NCI-H1092 treated with DMSO at 0.1 percent for 48 hours (cell line): ENCODE measurements at places on chromosomes 3 and 15.

DNA sequence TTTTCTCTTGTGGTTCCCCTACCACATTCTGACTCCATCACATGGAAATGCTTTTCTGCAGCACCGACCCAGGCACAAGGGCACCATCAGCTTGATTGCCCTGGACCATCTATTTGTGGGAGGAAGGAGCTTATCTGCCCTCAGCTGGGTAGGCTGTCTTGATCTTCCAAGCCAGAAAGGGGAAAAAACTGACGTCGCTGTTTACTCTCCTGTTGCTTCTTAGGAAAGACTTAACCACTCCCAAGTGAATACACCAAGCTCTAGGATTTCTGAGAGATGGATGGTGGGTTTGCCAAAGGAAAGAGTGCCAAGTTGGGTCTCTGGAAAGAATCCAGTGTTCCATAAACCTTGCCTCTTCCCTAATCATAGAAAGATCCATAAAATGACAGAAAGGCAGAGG lies 4.0 kb downstream of the TNFAIP8L3 start:
- DNase-seq, result no peak

DNA sequence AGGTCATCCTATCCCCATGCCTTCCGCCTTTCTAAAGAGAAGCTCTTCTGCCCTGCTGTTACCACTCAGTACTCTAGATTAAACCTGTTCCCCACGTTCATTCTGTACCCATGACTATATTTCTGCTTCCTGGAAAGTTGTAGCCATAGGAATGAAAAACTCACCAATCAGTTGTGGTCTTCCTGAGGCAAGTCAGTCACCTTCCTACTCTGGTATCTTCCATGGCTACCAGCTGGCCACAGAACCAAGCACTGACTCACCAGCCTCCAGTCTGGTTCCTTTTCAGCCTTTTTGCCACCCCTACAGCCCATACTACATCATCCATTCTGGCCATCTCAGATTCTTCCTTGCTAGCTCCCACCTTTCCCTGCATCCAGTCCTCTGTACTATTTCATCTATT lies 46.4 kb downstream of the TMEM44 start:
- DNase-seq, result no peak

GRCh38 chr15:27341780-27342343 lies 370.9 kb downstream of the GABRG3 start:
- DNase-seq, result no peak

DNA sequence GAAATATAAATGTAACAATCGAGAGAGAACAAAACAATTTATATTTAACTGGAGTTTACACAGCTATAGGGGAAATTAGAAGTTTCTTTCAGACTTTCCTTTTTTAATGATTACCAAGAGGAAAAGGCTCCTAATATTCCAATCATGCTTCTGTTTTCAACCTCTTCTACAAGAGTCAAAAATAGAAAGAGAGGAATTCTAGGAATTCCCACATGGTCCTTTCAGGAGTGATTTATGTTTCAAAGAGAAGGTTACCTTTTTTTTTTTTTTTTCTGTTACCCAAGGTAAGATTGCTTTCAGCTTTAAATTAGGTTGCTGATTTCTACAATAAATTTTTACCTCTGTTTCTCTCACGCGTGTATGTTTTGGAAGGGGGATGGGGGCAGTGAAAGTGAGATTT lies 355.3 kb upstream of the DCBLD2 start:
- no peak for DNase-seq

DNA sequence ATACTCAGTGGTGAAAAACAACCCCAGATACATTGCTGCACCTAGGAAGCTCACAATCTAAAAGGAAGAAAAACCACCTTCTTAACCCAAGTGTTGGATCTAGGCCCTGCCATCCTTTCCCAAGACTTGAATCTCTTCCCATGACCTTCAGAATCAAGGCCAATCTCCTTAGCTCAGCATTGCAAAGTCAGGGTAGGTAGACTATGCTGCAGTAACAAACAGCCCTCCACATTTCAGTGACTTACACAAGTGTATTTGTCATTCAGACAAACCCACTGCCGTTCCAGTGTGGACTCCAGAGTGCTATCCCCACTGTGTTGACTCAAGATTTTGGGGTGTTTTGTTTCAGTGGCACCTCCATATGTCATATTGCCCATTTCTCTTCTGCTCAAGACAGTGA lies 278.4 kb downstream of the UACA start:
- DNase-seq, result no peak

DNA sequence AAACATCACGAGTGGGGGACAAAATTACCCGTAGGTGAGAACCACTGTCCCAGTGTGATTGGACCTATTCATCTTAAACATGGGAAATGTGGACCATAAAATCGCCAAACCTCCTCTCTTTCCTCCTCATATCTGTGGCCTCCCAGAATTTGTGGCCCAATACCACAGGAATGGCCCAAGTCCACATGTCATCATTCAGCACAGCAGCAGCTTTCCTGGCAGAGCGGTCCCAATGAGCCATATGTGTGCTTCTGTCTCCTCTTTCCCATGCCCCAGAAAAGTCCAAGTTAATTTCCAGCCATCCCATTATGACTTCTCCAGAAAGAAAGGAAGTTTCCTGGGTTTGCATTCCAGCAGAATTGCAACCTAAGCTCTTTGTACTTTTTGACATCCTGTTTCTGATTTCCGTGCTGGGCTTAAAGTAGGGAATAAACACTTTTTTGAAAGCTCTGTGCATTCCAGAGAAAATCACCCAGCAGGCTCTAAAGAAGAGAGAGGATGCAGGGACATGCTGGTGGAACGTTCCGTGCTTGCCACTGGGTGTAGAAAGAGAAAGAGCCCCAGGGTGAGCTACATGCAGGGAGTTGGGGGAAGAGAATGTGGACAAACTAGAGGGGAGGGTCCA lies 259.4 kb upstream of the PROK2 start:
- no peak for DNase-seq

GRCh38 chr15:73617913-73618312 lies 15.3 kb downstream of the NPTN start:
- no peak for DNase-seq

- peak; percentile 21 for DNase-seq
Measured at GRCh38 chr3:10996345-10997013, 3.9 kb downstream of the SLC6A1 start.

GRCh38 chr3:48232734-48233133 lies 8.2 kb upstream of the ZNF589 start:
- DNase-seq, result peak; percentile 75

DNA sequence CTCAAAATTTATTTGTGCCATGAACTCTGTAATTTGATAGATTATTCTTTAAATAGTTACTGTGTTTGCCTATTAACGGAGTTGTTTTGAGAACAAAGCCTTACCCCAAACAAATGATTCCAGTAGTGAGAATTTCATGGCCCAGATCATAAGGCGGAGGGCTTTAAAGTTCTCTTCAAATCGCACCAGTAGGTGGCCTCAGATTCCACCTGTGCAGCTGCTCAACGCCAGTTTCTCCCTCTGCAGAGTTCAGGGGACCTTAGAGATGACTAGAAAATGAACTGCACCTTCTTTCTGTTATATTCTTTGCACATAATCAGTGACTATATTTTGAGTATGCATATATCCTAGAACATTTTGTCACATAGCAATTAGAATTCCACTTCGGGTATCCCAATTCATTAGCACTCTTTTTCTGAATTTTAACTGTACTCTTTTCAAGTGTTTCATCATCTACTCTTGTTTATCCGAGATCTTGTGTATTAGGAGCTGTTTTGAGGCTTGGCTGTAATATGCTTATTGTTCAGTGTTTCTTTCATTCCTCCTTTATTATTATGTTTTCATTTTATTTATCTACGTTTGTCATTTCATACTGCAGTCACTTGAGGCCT lies 232.6 kb upstream of the CHRM5 start:
- peak; percentile 12 for DNase-seq

DNA sequence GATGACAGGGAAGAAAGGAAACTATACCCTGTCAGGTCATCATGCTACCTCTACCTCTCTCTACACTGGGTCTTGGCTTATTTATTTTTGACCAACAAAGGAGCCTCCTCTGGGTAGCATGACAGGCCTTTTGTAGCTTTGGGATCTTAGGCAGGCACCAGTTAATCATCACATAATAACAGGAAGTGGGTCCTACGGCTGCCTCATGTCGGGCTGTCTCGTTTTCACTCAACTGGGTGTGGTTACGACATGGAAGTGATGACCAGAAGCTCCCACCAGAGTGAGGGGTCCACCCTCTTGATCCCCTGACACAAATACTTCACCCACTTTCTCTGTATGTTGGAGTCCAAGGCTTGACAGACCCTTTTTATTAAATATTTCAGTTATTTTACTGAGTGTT lies 105.3 kb downstream of the CD47 start:
- no peak for DNase-seq

GRCh38 chr3:36394176-36394575 lies 13.9 kb downstream of the STAC start:
- DNase-seq, result no peak

DNA sequence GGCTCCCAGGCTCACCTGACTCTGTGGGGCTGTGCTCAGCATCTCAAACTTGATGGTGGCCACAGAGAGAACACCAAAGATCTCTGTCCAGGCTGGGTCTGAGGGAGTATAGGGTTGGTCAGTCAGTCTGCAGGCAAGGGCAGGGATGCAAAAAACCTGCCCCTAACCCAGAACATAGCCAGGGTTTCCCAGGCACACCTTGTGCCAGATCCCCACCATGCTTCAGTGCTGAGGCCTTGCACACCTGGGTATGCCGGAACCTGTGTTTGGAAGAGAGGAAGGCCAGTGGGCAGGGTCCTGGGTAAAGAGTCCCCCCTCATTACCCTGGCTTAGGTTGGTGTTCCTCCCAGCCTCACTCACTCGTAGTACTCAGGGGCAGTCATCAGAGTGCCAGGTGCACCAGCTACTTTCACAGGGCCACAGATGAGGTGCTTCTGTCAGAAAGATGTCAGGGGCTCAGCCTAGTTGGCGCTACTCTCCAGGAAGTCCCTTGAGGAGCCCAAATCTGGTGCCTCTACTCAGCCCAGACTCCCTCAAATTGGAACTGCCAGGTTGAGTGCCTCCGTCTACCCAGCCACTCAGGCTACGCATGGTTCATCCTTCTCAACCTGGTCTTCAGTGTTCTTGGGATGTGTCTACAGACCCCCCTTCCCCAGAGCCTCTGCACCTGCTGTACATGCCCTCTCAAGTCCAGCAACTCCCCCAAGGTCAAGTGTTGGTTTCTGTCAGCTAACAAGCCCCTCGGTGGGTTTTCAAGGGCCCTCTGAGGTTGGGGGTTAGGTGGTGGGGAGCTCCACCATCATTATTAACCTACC lies 1.8 kb downstream of the DALRD3 start:
- no peak for DNase-seq

GRCh38 chr3:145024700-145025099 lies 1053.1 kb downstream of the DIPK2A start:
- no peak for DNase-seq

DNA sequence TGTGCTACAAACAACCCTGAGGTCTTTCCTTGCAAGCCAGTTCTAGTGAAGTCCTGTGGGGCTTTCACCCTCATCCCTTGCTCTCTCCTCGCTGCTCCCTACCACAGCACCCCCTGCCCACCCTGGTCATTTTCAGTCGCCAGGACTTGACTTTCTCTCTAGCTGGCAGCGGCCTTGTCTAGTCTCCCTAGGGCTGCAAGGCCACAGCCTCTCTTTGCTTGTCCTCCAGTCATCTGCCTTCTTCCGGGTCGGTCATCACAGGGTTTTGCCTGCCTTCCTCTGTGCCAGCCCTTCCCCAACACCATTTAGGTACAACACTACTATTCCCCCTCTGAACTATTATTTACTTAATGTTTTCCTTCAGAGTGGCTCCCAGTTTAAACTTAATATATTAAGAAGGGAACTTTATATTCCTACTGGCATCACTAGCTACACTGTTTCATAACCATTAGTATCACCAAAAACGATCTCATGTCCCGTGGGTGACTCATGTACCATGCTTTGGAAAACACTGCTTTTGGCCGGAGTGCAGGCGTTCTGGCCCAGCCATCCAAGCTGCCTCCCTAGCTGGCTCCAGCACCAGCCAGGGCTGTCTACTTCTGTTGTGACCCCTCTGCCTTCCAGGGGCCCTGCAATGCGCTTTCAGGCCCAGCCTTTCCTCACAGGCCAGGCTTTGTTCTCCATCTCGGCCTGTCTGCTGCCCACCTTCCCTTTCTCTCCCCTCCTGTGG lies 21.4 kb downstream of the FAH start:
- no peak for DNase-seq

- no peak for DNase-seq
Measured at GRCh38 chr3:44906997-44907396, 32.6 kb downstream of the TGM4 start.

GRCh38 chr15:52290329-52290728 lies 5.3 kb downstream of the MYO5C start:
- no peak for DNase-seq

DNA sequence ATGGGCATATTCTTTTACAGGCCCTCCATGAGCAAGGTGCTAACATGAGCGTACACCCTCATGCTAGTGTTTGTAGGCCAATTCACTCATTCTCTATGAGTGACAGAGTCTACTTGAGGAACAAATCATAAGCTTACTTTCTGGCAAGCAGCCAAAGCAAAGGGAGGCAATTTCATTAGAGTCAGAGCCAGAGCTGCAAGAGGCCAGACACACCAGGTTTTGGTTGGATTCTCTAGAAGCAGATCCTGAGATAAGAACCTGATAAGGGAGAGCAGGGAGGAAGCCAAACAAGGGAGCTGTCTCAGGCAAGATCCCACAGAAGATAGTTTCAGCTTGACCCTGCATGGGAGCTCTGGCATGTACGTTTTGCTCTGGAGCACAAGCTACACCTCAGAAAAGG lies 214.1 kb upstream of the CTNNB1 start:
- DNase-seq, result no peak
